ENCODE measurements at places on chromosomes 11 and 22. TPM values are rescaled to one million over a fixed set of nuclear protein-coding genes. Genes with fewer than 3 reads are reported as not detected.

Gene SLC5A12
- total RNA-seq = 3.4 TPM

GRCh38 chr11:129960216-129961214 lies 42.1 kb downstream of the PRDM10 start:
- H3K4me3 ChIP-seq = no peak overlapping the region
- no peak overlapping the region for H3K27ac ChIP-seq
- peaks cover 12% of the 10 kb centered on the region for H3K36me3 ChIP-seq
- H3K4me1 ChIP-seq = no peaks in the 10 kb centered on the region
- no peaks in the 10 kb centered on the region for H3K27me3 ChIP-seq
- no peak for DNase-seq

Gene IGLL1
- not detected for total RNA-seq

Gene ANO3
- not detected for total RNA-seq

- peaks cover 3% of the 10 kb centered on the region for H3K4me1 ChIP-seq
- H3K27ac ChIP-seq = no peak overlapping the region
- H3K27me3 ChIP-seq = no peaks in the 10 kb centered on the region
- no peak overlapping the region for H3K4me3 ChIP-seq
- no peak for DNase-seq
These were observed 95.6 kb downstream of the RDX start for GRCh38 chr11:110200836-110201235.

DNA sequence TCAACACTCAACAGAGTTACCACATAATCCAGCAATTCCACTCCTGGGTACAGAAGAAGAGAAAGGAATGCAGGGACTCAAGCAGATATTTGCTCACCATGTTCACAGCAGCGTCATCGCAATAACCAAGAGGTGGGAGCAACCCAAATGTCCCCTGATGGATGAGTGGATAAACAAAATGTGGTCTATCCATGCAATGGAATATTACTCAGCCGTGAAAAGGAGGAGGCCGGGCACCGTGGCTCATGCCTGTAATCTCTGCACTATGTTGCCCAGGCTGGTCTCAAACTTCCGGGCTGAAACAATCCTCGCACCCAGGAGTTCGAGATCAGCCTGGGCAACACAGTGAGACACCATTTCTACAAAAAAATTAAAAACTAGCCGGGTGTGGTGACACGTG lies 131.7 kb downstream of the CTTN start:
- no peak overlapping the region for H3K4me3 ChIP-seq
- no peaks in the 10 kb centered on the region for H3K4me1 ChIP-seq
- DNase-seq = no peak
- H3K36me3 ChIP-seq = no peaks in the 10 kb centered on the region
- H3K27me3 ChIP-seq = no peaks in the 10 kb centered on the region

DNA sequence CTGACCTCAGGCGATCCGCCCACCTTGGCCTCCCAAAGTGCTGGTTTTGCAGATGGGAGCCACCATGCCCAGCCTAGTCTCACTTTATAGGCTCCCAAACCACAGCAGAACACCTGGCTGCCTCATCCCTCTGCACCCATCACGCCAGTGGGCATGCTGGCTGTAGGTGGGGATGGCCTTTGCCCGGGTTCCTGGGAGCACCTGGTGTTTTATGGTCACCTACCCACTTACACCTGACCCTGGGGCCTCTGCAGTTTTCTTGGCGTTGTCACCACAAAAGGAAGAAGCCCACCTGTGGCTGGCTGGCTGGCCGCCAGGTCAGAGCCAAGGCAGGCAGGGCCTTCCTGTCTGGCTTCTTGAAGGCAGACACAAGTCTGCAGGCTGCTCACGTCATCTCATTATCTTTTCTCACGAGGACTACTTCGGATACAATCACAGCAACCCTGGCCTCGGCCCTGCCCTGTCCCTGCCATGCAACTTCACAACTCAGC lies 8.2 kb downstream of the RRP7A start:
- peaks cover 19% of the 10 kb centered on the region for H3K36me3 ChIP-seq
- H3K27ac ChIP-seq = no peak overlapping the region
- no peaks in the 10 kb centered on the region for H3K4me1 ChIP-seq
- H3K4me3 ChIP-seq = no peak overlapping the region

GRCh38 chr11:36453678-36454077 lies 56.4 kb downstream of the TRAF6 start:
- H3K27me3 ChIP-seq = peaks cover 2% of the 10 kb centered on the region
- no peaks in the 10 kb centered on the region for H3K36me3 ChIP-seq
- no peak overlapping the region for H3K4me3 ChIP-seq
- H3K27ac ChIP-seq = no peak overlapping the region
- peaks cover 18% of the 10 kb centered on the region for H3K4me1 ChIP-seq

DNA sequence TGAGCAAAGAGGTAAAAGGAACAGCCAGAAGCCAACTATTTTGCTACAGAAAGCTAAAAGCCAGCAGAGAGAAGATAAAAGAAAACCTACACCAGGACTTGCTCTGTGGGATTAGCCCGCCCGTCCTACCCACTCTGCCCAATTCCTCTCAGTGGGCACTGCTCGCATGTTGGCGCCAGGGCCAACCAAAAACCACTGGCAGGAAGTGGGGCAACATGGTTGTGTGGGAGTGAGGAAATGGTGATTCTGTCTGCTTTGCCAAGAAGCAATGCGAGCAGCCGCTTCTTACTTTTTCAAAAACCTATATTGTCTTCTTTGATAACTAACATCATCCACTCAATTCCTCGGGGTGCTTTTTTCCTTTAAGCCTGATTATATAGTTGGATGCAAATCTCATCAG lies 14.2 kb upstream of the APOA1 start:
- no peak overlapping the region for H3K27ac ChIP-seq
- no peaks in the 10 kb centered on the region for H3K27me3 ChIP-seq
- no peaks in the 10 kb centered on the region for H3K4me1 ChIP-seq
- no peak overlapping the region for H3K4me3 ChIP-seq
- no peak for DNase-seq

DNA sequence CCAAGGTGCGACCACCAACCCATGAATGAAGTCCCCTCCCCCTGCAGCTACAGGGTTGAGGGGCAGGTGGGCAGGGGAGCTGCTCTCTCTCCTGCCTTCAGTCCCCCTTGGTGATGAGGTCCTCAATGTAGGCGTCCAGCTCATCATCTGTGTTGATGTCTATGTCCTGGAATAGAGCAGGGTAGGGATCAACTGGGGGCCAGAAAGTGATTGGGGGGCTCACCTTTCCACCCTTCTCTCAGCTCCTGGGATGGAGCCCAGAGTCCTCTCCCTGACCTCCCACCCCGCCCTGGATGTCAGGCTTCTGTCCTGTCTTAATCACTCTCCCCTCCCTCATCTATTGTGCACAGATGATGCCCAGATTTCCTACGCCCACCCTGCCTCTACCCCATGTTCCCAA lies 41.9 kb downstream of the MORC2 start:
- DNase-seq = no peak
- H3K36me3 ChIP-seq = peaks cover 61% of the 10 kb centered on the region
- H3K27me3 ChIP-seq = no peaks in the 10 kb centered on the region
- H3K27ac ChIP-seq = no peak overlapping the region

GRCh38 chr11:65042891-65043290 lies 1.9 kb downstream of the SAC3D1 start:
- no peak overlapping the region for H3K27ac ChIP-seq
- H3K4me3 ChIP-seq = peak overlapping the region; percentile 84
- DNase-seq = no peak
- peaks cover 12% of the 10 kb centered on the region for H3K36me3 ChIP-seq
- no peaks in the 10 kb centered on the region for H3K27me3 ChIP-seq
- H3K4me1 ChIP-seq = no peaks in the 10 kb centered on the region

DNA sequence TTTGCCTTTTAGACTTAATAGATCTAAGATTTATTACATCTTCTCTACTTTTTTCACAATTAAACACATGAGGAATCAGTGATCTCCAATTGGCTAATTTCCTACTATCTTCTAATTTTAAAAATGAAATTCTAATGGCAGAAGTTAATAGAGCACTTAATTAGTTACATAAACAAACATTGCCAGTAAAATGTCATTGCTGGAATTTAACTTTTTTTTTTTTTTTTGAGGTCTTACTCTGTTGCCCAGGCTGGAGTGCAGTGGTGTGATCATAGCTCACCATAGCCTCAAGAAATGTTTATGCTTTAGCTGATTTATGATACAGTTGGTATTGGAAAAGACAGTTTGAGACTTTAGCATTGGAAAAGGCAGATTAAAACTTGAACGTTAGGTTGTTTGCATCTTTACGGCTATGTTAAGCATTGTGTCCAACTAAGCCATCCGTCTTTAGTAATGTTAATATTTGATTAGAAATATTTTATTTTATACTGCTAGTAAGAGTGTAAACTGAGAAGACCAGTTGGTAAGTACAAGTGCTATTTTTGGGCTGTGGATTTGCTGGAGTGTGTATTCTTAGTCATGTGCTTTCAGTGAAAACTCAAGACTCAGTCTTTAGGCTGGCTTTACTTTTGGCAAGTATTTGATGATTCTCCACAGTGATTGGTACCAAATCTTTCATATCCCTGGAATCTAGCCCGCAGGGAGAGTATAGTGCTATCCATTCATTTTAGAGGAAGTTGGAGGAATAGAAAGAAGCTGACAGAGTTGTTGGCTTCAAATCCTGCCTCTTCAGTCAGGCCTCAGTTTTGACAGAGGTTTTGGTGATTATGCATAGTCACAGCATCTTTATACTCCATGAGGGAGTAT lies 4.5 kb downstream of the ANO5 start:
- H3K27me3 ChIP-seq = no peaks in the 10 kb centered on the region
- DNase-seq = no peak
- no peaks in the 10 kb centered on the region for H3K36me3 ChIP-seq

GRCh38 chr11:34207487-34208180 lies 102.2 kb downstream of the NAT10 start:
- no peak for DNase-seq
- H3K27me3 ChIP-seq = no peaks in the 10 kb centered on the region
- peaks cover 12% of the 10 kb centered on the region for H3K36me3 ChIP-seq
- H3K4me3 ChIP-seq = no peak overlapping the region

Gene OR10D3
- total RNA-seq = 0.25 TPM

GRCh38 chr11:118000067-118000849 lies 14.1 kb downstream of the IL10RA start:
- H3K4me3 ChIP-seq = no peak overlapping the region
- DNase-seq = no peak
- H3K36me3 ChIP-seq = no peaks in the 10 kb centered on the region
- no peaks in the 10 kb centered on the region for H3K27me3 ChIP-seq

DNA sequence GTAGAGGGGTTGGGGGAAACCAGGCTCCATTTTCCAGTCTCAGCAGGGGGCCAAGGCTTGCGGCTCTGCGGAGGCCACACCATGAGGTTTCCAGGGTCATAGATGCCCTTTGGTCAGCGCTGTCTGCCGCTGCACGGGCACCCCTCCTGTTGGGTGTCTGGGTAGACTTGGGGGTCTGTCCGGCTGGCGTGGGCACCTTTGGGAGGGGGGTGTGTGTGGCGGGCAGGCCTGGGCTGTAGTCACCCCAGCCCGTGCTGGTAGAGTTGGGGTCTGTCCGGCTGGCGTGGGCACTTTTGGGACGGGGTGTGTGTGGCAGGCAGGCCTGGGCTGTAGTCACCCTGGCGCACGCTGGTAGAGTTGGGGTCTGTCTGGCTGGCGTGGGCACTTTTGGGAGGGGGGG lies 18.6 kb downstream of the LSP1 start:
- no peak overlapping the region for H3K27ac ChIP-seq
- no peaks in the 10 kb centered on the region for H3K36me3 ChIP-seq
- DNase-seq = no peak
- H3K4me1 ChIP-seq = no peaks in the 10 kb centered on the region
- no peak overlapping the region for H3K4me3 ChIP-seq

GRCh38 chr22:19576460-19577421 lies 52.5 kb upstream of the CLDN5 start:
- H3K27me3 ChIP-seq = no peaks in the 10 kb centered on the region
- H3K36me3 ChIP-seq = no peaks in the 10 kb centered on the region

Gene PIWIL4
- 0.34 TPM for total RNA-seq

GRCh38 chr22:27996529-27996925 lies 77.5 kb upstream of the PITPNB start:
- H3K27ac ChIP-seq = no peak overlapping the region
- H3K4me3 ChIP-seq = no peak overlapping the region
- H3K4me1 ChIP-seq = no peaks in the 10 kb centered on the region
- DNase-seq = no peak
- H3K36me3 ChIP-seq = no peaks in the 10 kb centered on the region

GRCh38 chr11:115699733-115700132 lies 195.5 kb upstream of the CADM1 start:
- no peaks in the 10 kb centered on the region for H3K27me3 ChIP-seq
- H3K4me3 ChIP-seq = no peak overlapping the region
- no peak for DNase-seq

Gene NEU3
- total RNA-seq = 8.4 TPM

GRCh38 chr11:97033178-97033577 lies 643.4 kb downstream of the JRKL start:
- H3K27ac ChIP-seq = no peak overlapping the region
- no peaks in the 10 kb centered on the region for H3K36me3 ChIP-seq
- H3K4me1 ChIP-seq = no peaks in the 10 kb centered on the region
- DNase-seq = no peak
- H3K4me3 ChIP-seq = no peak overlapping the region

Gene CYB5R2
- 51.9 TPM for total RNA-seq

DNA sequence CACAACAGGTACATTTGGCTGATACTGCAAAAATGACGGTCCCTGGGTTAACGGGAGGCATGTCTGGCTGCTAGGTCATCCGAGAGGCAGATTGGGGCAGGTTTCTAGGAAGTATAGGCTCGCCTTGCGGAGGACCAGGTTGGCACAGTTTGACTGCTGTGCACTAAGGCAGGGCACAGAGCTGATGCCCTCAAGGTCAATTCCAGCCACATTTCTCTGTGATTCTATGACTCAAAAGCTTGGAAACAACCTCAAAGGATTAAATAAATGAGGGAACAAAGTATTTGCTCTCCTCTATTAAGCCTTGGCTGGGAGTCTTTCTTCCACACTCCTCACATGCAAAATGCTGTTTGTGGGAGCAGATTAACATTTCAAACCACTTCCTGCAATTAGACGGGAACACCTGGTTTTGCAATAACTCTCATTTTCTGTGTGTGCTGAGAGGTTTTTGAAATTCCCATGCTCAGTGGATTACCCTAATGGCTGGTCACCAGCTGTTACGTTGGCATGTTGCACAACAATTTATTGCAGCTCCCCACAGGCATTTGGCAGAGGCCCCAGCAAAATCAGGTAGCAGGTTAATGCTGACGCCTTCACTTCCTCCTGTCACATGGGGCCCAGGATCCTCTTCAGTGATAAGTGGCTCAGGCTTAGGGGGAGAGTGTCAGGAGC lies 61.0 kb upstream of the PLET1 start:
- H3K36me3 ChIP-seq = no peaks in the 10 kb centered on the region
- H3K27me3 ChIP-seq = no peaks in the 10 kb centered on the region
- H3K4me3 ChIP-seq = no peak overlapping the region
- no peaks in the 10 kb centered on the region for H3K4me1 ChIP-seq

DNA sequence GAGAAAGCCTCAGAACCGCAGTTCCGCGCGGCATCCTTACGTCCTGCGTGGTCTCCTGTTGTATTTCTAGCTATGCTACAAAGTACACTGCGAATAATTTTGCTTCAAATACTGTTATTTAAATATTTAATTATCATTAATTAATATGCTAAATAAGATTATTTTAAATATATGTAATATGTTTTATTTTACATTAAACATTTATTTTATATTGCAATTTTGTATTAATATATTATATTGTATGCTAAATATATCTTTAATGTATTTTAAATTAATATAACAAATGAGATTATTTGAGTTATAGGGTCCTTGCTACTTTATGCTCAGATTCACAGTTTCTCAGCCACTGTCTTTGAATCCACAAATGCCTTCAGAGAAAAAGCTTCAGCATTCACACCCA lies 436.7 kb downstream of the BRD1 start:
- no peak for DNase-seq
- no peaks in the 10 kb centered on the region for H3K36me3 ChIP-seq
- no peaks in the 10 kb centered on the region for H3K27me3 ChIP-seq

- peak within 1 kb of the TSS; percentile 76 for H3K27ac ChIP-seq
- H3K27me3 ChIP-seq = peaks cover 38% of the 10 kb centered on the region
- no peaks in the 10 kb centered on the region for H3K36me3 ChIP-seq
- H3K4me3 ChIP-seq = peak within 1 kb of the TSS; percentile 77
- peak; percentile 95 for DNase-seq
These were observed at the start of gene CDKN1C for GRCh38 chr11:2885678-2886081. Gene CDKN1C (minus strand): TSS chr11:2885775. CDS start chr11:2885456, 319 bp downstream.
